ENCODE measurements at places on chromosomes 3 and 15.

- no peak for DNase-seq
Observed at GRCh38 chr3:100954990-100955389, 38.2 kb downstream of the ABI3BP start.

- DNase-seq: peak; percentile 57
Observed at GRCh38 chr15:80970018-80970657, 19.5 kb downstream of the MESD start.

GRCh38 chr3:24072193-24072592, 127.1 kb downstream of the NR1D2 start:
- DNase-seq: no peak

DNA sequence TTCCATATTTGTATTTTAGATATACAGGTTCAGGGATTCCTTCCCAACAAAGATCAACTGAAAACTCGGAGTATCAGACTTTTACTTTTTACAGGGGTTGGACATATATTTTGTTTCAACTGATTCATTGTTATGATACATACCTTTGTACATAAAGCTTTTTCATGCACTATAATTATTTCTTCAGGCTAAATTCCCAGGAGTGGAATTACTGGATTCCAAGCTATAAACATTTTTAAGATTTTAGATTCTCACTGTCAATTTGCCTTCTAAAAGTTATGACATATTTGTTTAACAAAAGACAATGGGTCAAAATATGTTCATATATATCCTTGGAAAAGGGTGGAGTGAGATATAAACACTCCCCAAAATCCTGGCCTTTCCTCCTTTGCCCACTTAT, 449.0 kb downstream of the PDCD6IP start:
- no peak for DNase-seq

DNA sequence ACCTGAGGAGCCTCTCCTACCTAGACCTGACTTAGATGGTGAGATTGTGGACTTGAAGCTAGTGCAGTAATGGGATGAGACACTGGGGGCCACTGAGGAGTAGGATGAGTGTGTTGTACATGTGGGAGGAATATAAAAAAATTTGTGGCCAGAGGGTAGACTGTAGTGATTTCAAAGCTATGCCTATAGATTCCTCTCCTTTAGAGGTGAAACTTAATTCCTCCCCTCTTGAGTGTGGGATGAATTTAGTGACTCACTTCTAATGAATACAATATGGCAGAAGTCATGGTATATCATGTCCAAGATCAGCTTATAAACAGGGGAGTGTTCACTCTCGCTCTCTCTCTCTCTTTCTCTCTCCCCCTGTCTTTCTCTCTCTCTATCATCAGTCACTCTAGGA, 6.7 kb downstream of the ZNF860 start:
- DNase-seq: no peak

- no peak for DNase-seq
Observed at GRCh38 chr3:128100161-128100560, 23.5 kb downstream of the RUVBL1 start.

DNA sequence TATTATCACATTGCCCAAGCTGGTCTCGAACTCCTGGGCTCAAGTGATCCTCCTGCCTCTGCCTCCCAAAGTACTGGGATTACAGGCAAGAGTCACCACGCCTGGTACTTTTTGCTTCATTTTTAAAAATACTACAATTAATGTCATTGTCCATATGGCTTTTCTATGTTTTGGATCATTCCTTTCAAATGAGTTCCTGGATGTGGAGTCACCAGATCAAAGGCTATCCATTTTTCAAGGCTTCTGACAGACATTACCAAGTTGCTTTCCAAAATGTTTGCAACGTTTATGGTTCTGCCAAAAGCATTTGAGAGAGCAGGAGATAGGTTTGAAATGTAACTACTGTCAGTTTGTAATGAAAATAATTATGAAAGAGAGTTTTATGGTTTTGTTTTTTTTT, 34.2 kb upstream of the BCL2L10 start:
- DNase-seq: no peak

DNA sequence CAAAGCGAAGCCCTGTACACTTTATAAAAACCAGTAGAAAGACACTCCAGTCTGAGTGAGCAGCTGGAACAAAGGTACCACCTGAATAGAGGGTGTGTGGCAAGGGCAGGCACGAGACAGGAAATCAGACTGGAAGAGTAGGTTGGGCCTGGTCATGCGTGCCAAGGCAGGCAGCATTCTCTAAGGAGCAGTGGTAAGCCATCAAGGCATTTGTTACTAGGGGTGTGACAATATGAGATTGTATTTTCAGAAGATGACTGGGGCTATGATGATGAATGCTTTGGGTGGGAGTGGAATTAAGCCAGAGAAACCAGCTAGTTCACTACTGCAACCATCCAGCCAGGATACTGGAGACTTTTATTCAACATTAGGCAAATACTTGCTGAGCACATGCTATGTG, 5.0 kb downstream of the JMJD7 start:
- DNase-seq: no peak

GRCh38 chr15:77546870-77547269, 85.8 kb downstream of the LINGO1 start:
- DNase-seq: no peak

- no peak for DNase-seq
Observed at GRCh38 chr15:90901175-90902039, 1.7 kb upstream of the MAN2A2 start.

GRCh38 chr3:34146596-34146995, 348.2 kb downstream of the PDCD6IP start:
- DNase-seq: no peak

DNA sequence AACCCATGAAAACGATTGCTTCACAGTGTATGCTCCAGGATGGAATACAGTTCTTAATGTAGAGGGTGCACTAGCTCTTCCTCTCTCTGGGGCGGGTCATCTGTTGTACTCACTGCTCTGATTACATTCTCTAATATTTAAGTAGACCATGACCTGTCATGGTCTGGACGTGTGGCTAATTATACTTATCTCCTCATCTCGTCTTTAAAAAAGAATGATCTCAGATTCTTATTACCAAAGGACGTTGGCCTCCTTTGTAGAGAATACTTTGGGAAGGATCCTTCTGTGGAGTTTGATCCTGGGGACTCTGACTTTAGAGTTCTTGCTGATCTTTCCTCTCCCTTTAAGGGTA, 48.4 kb upstream of the TRAK1 start:
- DNase-seq: no peak

- no peak for DNase-seq
Observed at GRCh38 chr3:100560426-100560825, 49.0 kb upstream of the ADGRG7 start.

- peak; percentile 34 for DNase-seq
Observed at GRCh38 chr15:64911311-64912186, at the start of gene ANKDD1A. Gene ANKDD1A, plus strand, starts transcription at chr15:64911902. Its CDS starts 29 bp downstream, at chr15:64911931.

- no peak for DNase-seq
Observed at GRCh38 chr3:192011137-192011536, 550.2 kb downstream of the PYDC2 start.

- no peak for DNase-seq
Observed at GRCh38 chr3:189813647-189814240, 182.6 kb downstream of the TP63 start.

DNA sequence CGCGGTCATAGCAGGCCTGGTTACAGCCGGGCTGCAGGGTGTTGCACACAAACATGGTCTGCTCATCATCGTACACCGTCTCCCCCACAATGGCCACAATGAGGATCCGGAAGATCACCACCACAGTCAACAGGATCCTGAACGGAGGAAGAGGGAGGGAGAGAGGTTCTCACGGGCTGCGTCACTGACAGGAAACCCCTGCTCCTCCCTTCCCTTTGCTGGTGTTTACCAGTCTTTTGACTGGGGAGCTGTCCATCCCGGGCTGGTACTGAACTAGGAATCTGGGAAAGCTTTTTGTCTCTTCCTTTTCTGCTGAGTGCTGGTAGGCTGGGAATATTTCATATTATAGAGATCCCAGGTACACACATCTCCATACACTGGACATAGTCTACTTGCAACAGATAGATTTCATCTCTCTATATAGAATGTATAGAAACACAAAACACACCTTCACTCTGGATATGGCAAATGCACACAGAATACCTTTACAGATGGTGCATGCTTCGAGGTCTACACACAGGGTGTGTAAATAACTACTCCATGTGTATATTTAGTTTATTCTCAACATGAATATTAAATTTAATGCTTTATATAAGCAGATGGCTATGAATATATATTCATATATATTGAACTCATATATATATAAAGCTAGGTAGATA, 1.4 kb downstream of the GJD2 start:
- no peak for DNase-seq

GRCh38 chr15:71275566-71276335, 160.5 kb downstream of the THSD4 start:
- no peak for DNase-seq

GRCh38 chr3:129295286-129295685, 16.6 kb downstream of the HMCES start:
- DNase-seq: no peak

DNA sequence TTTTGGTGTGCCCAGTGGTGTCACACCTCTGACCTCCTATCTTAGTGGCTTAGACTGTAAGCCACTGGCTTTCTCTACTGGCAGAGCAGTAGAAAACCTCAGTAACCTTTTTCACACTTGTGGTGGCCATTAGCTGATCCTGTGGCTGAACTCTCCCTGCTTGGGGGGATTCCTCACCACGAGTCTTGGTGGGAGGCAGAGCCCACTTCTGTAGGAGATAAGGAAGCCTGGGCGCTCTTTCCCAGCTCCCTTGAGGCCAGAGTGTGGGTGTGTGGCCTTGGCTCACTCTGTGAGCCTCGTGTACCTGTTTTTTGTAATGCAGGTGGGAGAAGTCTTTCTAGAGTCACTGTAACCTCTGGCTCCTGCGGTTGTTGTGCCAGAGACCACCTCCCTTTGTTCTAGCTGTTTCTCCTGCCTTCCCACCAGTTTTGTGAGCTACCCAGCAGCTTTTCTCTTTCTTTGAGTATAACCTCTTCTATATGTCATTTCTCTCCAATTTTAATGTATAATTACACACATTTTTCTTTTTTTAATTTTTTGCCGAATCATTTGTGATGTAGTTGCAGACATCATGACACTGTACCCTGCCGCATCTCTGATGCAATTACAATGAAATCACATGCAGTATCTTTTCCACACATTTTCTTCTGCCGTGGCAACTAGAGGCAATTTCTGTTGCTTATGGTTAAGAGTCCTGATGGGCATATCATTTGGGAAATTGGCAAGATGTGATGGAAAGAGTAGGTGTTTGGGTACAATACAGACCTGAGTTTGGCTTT, 13.8 kb downstream of the XCR1 start:
- peak; percentile 68 for DNase-seq

GRCh38 chr15:69686626-69687025, 234.0 kb downstream of the RPLP1 start:
- DNase-seq: no peak

DNA sequence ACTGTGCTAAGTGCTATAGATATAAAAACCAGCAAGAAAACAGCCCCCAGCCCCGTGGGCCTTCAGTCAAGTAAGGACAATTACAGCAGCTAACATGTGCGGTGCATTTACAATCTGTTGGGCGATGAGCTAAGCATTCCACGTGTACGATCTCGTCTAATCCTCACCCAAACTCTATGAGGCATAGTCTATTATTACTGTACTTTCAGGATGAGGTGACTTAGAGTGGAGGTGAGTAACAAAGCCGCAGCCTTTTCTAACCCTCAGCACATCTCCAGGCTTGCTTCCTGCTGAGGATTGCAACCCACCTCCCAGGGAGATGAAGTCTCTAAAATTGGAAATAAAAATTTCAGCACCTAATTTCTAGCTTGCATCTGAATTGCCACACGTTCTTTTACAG, 53.2 kb upstream of the MCF2L2 start:
- no peak for DNase-seq

GRCh38 chr3:4551051-4551711, 58.0 kb downstream of the ITPR1 start:
- DNase-seq: no peak

- DNase-seq: no peak
Observed at GRCh38 chr3:183044547-183045229, 54.6 kb downstream of the MCCC1 start.

GRCh38 chr15:98164571-98164970, 204.1 kb downstream of the ARRDC4 start:
- no peak for DNase-seq

GRCh38 chr3:37279856-37280255, 105.5 kb upstream of the LRRFIP2 start:
- no peak for DNase-seq

- no peak for DNase-seq
Observed at GRCh38 chr15:90040618-90041017, 39.5 kb downstream of the ZNF710 start.

- no peak for DNase-seq
Observed at GRCh38 chr3:144549166-144549565, 577.5 kb downstream of the DIPK2A start.

- DNase-seq: no peak
Observed at GRCh38 chr15:101481917-101482525, 7.5 kb downstream of the PCSK6 start.

DNA sequence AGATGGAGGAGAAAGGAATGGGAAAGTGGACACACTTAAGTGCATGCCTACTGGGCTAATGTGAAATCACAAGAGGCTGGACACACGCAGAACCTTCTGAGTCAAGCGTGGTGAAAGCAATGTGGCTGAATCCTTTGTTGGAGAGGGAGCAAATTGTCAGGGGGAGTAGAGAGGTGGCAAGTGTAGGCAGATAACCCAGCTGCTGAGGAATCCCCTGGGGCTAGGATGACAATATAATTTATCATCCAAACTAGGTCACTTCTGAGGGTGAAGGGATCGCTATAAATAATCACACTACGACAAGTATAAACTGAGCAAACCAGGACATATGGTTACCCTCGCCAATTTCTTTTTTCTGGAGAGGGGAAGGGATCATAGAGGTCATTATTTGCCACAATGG, 28.7 kb downstream of the TAMM41 start:
- no peak for DNase-seq

DNA sequence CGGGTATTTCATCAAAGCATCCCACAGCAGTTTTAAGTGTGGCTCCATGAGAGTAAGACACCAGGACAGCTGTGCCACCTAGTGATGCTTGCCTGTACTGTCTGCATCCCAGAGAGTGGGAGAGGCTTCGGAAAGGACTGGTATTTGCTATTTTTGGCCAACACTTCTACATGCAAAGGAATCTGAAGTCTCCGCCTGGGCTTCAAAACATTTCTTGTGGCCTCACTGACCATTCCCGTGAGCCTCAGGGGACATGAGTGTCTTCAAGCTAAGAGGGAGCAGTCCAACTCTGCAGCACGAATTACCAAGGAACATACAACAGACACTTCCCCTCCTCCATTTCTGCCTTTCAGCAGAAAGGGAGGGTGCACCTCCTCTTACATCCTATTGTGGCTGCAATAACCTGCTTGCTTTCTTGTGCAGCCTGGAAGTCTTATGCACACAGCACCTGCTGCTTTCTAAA, 177.5 kb downstream of the RORA start:
- DNase-seq: no peak

- DNase-seq: no peak
Observed at GRCh38 chr3:146313031-146313745, 62.3 kb upstream of the PLSCR4 start.
